Activated CD4-positive, alpha-beta T cell treated with anti-CD3 and anti-CD28 coated beads for 36 hours (primary cell): ENCODE measurements at places on chromosomes 16 and 17. TPM values are rescaled to one million over a fixed set of nuclear protein-coding genes. Genes with fewer than 3 reads are reported as not detected.

Gene TBC1D26
- 0.30 TPM for total RNA-seq

Gene CACNG3
- total RNA-seq = not detected

Gene NUDT7
- 11.4 TPM for total RNA-seq

Gene TTLL6
- not detected for total RNA-seq

Gene GP2
- not detected for total RNA-seq

Gene KRT33A
- total RNA-seq = not detected

Gene PLCD3
- 3.4 TPM for total RNA-seq

Gene P3H4
- 2.0 TPM for total RNA-seq

Gene KRTAP16-1
- not detected for total RNA-seq

- H3K27ac ChIP-seq = no peak overlapping the region
- DNase-seq = no peak
- H3K4me3 ChIP-seq = no peak overlapping the region
- peaks cover 21% of the 10 kb centered on the region for H3K27me3 ChIP-seq
- H3K36me3 ChIP-seq = no peaks in the 10 kb centered on the region
- H3K4me1 ChIP-seq = peaks cover 10% of the 10 kb centered on the region
These were observed 14.7 kb downstream of the TBX2 start for GRCh38 chr17:61414141-61414935.

GRCh38 chr16:19518388-19518787 is 3.5 kb downstream of the GDE1 start:
- peaks cover 39% of the 10 kb centered on the region for H3K4me1 ChIP-seq
- no peak for DNase-seq
- H3K36me3 ChIP-seq = peaks cover 33% of the 10 kb centered on the region
- H3K27me3 ChIP-seq = no peaks in the 10 kb centered on the region

GRCh38 chr17:75496005-75496404 is 19.3 kb downstream of the CASKIN2 start:
- no peak overlapping the region for H3K27ac ChIP-seq
- no peaks in the 10 kb centered on the region for H3K4me1 ChIP-seq
- DNase-seq = no peak
- H3K36me3 ChIP-seq = peaks cover 11% of the 10 kb centered on the region
- no peak overlapping the region for H3K4me3 ChIP-seq
- H3K27me3 ChIP-seq = no peaks in the 10 kb centered on the region

GRCh38 chr17:18099516-18099915 is 9.0 kb upstream of the MYO15A start:
- no peak overlapping the region for H3K27ac ChIP-seq
- DNase-seq = no peak
- H3K4me1 ChIP-seq = no peaks in the 10 kb centered on the region
- no peak overlapping the region for H3K4me3 ChIP-seq
- peaks cover 12% of the 10 kb centered on the region for H3K36me3 ChIP-seq

GRCh38 chr16:78228704-78229103 is 129.2 kb downstream of the WWOX start:
- H3K27me3 ChIP-seq = no peaks in the 10 kb centered on the region
- H3K4me1 ChIP-seq = no peaks in the 10 kb centered on the region
- no peak for DNase-seq
- no peaks in the 10 kb centered on the region for H3K36me3 ChIP-seq

GRCh38 chr17:30337393-30337999 is 3.6 kb upstream of the TMIGD1 start:
- DNase-seq = no peak
- no peak overlapping the region for H3K4me3 ChIP-seq
- no peak overlapping the region for H3K27ac ChIP-seq
- no peaks in the 10 kb centered on the region for H3K36me3 ChIP-seq

DNA sequence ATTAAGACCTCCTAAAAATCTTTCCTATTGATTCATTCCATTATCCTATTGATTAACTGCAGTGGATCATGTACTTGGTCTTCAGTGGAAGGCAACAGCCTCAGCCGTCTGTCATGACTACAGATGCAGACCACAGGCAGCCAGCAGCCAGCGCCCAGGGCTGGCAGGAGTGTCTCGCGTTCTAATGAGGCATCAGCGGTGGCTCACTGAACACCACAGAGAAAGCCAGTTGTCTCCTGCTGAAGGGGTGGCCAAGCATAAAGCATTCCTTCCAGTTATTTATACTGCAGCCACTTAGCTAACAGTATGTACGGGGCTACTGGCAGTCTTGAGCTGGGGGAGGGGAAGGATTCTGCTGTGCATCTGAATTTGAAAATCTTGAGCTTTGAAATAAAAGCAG is 214.3 kb downstream of the IRX3 start:
- DNase-seq = no peak
- no peak overlapping the region for H3K27ac ChIP-seq
- no peaks in the 10 kb centered on the region for H3K4me1 ChIP-seq
- no peaks in the 10 kb centered on the region for H3K27me3 ChIP-seq
- no peak overlapping the region for H3K4me3 ChIP-seq

GRCh38 chr17:40331743-40332641 is 23.0 kb downstream of the RARA start:
- no peaks in the 10 kb centered on the region for H3K27me3 ChIP-seq
- peaks cover 79% of the 10 kb centered on the region for H3K4me1 ChIP-seq
- peak overlapping the region; percentile 84 for H3K27ac ChIP-seq
- H3K36me3 ChIP-seq = peaks cover 33% of the 10 kb centered on the region
- no peak overlapping the region for H3K4me3 ChIP-seq

GRCh38 chr16:80176114-80176513 is 364.7 kb upstream of the DYNLRB2 start:
- H3K27ac ChIP-seq = no peak overlapping the region
- H3K4me3 ChIP-seq = no peak overlapping the region
- H3K4me1 ChIP-seq = no peaks in the 10 kb centered on the region
- H3K36me3 ChIP-seq = no peaks in the 10 kb centered on the region

GRCh38 chr17:17917394-17917793 is 54.8 kb downstream of the TOM1L2 start:
- no peak for DNase-seq
- H3K4me3 ChIP-seq = no peak overlapping the region
- H3K36me3 ChIP-seq = no peaks in the 10 kb centered on the region
- H3K27ac ChIP-seq = no peak overlapping the region
- H3K4me1 ChIP-seq = peaks cover 14% of the 10 kb centered on the region

DNA sequence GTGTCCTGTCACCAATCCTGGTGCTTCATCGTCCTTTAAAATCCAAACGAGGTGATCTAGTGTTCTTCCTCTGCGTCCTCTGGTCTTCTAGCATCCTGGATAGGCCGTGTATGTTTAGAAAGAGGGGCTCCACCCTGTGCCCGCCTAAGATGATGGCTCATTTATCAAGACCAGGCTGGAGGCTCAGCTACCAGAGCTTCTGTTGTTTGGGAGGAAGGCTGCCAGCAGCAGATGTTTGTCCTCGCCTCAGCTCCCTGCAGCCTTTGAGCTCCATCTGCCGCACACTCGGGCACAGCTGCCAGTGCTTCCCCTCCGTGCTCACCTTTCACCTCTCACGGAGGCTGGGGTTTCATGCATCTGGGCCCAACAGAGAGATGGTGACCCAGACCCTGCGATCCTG is 954.7 kb upstream of the RBFOX1 start:
- H3K4me3 ChIP-seq = no peak overlapping the region
- no peaks in the 10 kb centered on the region for H3K36me3 ChIP-seq
- no peak for DNase-seq
- no peaks in the 10 kb centered on the region for H3K4me1 ChIP-seq

DNA sequence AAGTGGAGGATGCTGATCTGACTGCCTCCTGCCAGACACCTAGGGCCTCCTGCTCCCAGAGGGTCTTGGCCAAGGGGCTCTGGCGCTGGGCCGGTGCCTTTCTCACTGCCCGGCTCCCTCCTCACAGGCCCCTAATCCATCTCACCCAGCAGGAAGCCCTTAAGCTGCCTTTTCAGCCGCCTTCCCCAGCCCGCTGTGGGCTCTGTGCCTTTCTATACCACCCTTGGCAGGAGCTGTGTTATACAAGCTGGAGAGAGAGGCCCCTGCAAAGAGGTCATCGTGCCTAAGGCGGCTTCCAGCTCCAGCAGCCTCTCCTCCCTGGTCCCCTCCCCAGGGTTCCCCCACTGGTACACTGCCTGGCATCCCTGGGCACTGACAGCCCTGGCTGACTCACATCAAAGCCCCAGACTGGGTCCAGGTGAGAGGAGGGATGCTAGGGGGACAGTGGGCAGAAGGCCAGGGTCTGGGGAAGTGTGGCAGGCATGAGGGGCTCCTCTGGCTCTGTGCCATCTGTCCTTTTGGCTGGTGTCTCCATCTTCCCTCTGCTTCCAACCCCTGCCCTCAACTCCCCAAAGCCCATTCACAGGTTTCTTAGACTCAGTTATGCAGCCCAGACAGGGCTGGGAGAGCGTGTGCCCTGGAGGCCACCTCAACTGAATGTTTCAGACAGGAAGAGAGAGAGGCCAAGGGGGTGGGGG is 15.3 kb upstream of the FZD2 start:
- DNase-seq = no peak
- no peak overlapping the region for H3K4me3 ChIP-seq
- no peaks in the 10 kb centered on the region for H3K4me1 ChIP-seq

DNA sequence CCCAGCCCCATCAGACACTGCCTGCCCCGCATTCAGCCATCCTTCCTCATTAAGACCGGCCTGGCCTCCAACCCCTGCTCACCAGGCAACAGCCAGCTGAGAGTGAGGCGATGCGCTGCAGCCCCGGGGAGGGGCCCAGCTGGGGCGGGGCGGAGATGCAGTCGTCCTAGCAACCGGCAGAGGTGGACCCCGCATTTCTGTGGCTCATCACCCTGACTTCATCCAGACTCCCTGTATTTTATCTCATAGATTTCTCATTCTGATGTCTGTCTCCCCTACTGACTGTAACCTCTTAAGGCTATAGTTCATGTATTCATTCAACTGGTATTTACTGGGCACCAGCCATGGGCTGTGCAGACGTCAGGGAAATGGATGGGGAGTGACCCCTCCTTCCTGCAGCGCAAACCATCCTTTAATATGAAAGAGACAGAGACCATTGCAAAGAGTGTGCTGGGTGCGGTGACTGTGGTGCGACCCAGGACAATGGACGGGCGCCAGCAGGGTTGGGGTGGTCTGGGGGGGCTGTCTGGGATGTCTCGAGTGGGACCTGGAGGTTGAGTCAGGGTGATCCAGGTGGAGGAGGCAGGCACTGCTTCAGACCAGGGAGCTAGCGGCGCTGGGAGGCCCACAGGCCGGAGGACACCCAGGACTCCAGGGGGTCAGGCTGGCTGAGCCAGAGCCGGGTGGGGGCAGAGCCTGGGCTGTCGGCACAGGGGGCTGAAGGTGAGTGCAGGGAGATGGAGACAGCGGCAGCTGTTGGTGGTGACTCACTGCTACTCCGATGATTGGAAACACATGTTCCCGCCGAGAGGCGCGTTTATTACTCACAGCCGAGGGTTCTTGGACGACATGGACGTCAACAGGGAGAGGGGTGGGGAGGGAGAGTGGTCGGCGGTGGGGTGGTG is 10.5 kb upstream of the TIMP2 start:
- no peaks in the 10 kb centered on the region for H3K27me3 ChIP-seq
- no peak for DNase-seq
- H3K4me1 ChIP-seq = peaks cover 8% of the 10 kb centered on the region
- H3K27ac ChIP-seq = no peak overlapping the region
